ENCODE measurements at places on chromosomes 2 and 18.
A peak's percentile ranks its signal among the peaks of the same experiment; 100 is the strongest.

DNA sequence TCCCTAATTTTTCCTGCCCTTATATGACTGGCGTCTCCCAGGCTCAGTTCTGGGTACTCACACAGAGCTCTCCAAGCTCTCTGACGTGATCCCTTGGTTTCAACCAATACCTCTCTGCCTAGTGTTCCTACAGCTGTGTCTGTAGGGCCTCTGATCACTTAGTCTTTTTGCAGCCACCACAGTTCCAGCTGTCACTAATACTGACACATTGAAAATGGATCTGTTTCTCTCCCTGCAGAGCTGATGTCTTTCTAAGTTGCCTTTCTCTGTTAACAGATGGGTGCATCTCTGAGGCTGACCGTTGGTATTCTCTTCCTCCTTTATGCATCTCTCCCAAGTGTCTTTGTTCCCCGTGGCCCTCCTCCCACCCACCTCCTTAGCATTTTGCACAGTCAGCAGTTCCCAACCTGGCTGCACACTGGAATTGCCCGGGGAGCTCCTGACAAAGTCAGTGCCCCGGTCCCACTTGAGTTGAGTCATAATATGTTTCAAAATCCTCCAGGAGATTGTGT lies 62.5 kb downstream of the CERS6 start:
- DNase-seq = no peak

DNA sequence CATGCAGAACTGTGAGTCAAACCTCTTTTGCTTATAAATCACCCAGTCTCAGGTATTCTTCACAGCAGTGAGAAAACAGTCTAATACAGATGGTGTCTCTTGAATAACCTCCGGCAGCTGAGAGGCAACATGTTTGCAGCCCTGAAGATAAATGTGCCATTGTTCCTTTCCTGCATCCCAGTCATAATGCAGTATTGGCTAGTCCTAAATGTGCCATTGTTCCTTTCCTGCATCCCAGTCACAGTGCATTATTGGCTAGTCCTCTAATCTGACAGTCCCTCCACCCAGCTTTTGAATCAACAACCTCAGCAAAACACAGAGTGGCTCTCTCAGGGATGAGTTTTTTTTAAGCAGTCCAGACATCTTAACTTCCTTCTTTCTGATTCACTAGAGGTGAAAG lies 550.7 kb downstream of the RIT2 start:
- no peak for DNase-seq

- DNase-seq = no peak
These were observed 18.7 kb downstream of the EDAR start for GRCh38 chr2:108970369-108970768.

DNA sequence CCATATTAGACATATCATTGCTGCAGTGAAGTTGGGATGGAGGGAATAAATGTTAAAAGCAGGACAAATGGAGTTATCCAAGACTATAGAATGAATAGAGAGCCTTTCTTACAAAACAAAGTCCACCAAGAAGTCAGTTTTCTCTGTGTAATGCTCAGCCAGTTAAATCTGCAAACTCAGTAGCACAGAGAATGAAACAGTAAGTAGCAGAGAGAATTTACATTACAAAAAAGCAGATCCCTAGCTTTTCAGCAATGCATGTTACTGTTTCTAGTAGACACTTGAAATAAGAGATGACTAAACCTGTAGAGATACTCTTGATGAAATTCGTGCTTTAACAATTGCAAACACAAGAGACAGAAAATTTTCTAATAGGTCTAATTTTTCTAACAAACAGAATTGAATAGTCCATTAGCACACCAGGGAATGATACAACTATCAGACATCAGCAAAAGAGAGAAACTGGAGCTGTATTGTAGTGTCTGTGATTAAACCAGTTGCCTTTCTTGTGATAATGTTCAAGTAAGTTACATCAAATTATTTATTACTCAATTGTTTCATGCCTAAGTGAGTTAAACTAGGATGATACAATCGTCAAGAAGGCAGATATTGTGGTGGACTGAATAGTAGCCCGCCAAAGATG lies 322.2 kb upstream of the DDX18 start:
- DNase-seq = no peak

GRCh38 chr2:233375490-233376314 lies 21.4 kb downstream of the DGKD start:
- no peak for DNase-seq

DNA sequence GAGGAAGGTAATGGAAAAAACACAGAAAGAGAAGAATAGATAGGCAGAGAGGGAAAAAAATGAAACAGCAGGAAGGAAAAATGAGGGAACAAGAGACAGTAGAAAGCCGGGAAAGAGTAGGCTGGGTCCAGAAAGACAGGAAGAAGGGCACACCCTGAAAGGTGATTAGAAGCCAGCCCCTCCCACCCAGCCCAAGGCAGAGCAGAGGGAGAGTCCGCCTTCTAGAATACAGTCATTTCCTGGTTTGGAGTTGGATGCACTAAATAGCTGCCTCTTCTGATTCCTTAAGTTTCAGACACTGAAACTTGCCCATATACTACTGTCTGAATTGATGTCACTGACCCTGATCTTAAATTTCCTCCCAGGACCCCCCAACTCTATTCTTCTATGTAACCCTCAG lies 17.9 kb upstream of the DSG3 start:
- DNase-seq = no peak

DNA sequence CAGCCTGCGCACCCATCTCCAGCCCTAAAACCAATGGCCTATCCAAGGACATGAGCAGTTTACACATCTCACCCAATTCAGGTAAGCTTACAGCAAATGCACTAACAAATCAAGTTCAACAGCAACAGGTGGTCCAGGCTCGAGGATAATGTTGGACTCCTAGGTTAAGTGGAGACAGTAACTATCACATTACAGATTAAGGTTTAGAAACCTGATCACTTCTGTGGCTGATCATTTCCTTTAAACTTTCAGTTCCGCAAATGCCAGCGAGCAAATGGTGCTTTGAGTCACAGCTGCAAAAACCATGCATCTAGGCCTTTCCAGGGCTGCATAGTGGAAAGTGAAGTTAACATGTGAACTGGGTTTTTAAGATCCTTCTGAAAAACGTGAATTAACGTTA lies 259.4 kb downstream of the GBX2 start:
- no peak for DNase-seq

DNA sequence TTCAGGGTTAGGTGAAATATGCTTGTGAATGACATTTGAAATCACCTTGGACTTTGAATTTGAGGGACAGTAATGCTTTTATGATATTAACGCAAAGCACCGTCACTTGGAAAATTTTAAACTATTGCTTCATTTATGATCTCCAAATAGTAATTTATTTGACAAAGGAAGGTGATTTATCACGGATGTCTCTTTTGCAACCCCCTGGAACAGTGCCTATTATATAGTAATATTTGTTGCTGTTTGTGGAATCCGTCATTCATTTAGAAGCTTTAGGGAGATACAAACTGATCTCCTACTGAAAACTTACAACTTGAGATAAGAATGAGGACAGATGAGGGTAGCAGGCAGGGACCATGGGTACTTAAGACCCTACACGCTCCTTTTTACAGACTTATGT lies 10.7 kb upstream of the ZEB2 start:
- DNase-seq = no peak

- DNase-seq = no peak
These were observed 25.7 kb upstream of the KCNJ13 start for GRCh38 chr2:232802091-232802490.

DNA sequence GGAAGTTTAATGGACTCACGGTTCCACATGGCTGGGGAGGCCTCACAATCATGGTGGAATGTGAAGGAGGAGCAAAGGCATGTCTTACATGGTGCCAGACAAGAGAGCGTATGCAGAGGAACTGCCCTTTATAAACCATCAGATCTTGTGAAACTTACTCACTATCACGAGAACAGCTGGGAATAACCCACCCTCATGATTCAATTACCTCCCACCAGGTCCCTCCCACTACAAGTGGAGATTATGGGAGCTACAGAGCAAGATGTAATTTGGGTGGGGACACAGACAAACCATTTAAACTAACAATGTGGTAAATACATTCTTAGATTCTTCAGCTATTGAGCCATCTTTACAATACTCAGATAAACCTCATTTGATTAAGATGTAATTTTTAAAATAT lies 176.1 kb downstream of the SH3BP4 start:
- no peak for DNase-seq

- DNase-seq = no peak
These were observed 101.2 kb downstream of the KCTD18 start for GRCh38 chr2:200408428-200409316.

- no peak for DNase-seq
These were observed 35.5 kb upstream of the KIDINS220 start for GRCh38 chr2:8872821-8873432.

GRCh38 chr2:174776223-174776622 lies 12.0 kb upstream of the CHRNA1 start:
- DNase-seq = no peak

DNA sequence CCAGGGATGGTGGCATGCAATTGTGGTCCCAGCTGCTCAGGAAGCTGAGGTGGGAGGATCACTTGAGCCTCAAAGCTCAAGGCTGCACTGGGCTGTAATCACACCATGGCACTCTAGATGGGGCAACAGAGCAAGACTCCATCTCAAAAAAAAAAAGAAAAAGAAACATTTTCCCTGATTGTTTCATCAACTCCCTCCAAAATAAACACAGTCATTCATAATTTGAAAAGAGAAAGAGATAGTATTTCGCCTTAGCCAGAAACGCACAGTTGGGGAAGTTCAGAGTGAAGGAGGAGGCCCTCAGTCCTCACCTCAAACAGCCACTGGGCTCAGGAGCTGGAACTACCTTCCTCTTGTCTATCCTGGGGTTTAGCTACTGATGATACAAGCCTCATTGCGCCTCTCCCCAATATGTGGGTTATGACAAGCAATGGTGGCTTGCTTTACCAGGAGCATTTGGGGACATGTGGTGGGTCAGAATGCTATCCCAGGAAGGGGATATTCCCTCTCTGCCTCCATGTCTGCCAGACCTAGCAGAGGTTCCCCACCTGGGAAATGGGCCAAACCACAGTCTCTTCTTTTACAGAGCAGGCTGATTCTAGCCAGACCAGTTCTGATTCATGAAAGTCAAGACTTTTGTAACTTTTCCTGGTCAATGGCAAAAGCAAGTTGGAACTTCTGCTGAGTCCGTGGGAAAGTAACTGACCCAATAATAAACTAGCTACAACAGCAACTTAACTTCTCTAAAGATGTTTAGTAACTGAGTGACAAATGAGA lies 22.2 kb upstream of the TMEM87B start:
- DNase-seq = no peak

DNA sequence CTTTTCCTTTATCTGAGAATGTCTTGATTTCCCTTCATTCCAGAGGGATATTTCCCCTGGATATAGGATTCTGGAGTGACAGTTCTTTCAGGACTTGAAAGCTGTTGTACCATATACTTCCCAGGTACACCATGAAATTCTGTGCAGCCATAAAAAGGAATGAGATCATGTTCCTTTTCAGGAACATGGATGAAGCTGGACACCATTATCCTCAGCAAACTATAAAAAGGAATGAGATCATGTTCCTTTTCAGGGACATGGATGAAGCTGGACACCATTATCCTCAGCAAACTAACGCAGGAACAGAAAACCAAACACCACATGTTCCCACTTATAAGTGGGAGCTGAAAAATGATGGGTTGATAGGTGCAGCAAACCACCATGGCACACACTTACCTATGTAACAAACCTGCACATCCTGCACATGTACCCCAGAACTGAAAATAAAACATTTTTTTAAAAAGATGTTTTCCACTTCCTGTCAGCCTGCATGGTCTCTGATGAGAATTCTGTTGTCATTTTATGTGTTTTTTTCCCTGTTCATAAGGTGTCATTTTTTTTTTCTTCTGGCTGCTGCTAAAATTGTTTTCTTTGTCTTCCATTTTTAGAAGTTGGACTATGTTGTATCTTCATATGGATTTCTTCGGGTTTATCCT lies 133.3 kb downstream of the DNAH6 start:
- DNase-seq = no peak

DNA sequence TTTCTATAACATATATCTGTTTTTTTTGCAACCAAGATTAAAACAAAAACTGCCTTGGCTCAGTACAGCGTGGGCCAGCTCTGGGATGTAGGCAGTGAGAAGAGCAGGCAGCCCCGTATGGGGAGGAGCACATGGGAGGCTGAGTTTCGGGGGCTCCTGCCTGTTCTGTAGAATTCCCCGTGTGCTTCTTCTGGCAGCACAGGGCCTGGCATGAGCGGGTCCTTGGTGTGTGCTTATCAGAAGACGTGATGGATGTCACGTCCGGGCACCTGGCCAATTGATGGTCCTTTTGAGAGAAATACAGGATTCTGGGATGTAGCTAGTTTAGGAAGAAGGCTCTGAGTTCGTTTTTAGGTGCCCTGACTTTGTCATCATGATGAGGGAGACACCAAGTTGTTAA lies 16.2 kb downstream of the IMPA2 start:
- DNase-seq = no peak

- peak; percentile 1 for DNase-seq
These were observed 106.5 kb upstream of the ATP8B1 start for GRCh38 chr18:57909620-57910019.

DNA sequence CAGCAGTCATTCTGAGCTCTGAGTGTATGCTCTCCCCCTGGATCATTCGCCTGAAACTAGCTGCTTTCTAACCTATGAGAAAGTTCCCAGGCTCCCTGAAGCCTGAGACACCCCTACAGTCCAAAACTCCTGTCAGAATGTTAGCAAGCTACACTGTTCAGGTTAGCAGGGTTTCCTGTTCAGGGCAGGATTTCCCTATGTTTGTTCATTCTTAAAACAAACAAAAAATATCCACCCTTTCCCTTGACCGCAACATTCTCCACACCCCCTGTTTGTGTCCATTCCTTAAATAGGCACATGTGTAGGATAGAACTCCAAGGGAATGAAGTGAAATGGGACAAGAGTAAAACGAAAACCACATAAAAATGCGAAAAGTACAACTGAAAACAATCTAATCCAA lies 83.1 kb downstream of the KLF7 start:
- DNase-seq = no peak

GRCh38 chr2:120735746-120736170 lies at the start of gene GLI2:
Gene GLI2, plus strand, starts transcription at chr2:120735868. Its CDS starts 61,453 bp downstream, at chr2:120797321.
- peak; percentile 41 for DNase-seq

DNA sequence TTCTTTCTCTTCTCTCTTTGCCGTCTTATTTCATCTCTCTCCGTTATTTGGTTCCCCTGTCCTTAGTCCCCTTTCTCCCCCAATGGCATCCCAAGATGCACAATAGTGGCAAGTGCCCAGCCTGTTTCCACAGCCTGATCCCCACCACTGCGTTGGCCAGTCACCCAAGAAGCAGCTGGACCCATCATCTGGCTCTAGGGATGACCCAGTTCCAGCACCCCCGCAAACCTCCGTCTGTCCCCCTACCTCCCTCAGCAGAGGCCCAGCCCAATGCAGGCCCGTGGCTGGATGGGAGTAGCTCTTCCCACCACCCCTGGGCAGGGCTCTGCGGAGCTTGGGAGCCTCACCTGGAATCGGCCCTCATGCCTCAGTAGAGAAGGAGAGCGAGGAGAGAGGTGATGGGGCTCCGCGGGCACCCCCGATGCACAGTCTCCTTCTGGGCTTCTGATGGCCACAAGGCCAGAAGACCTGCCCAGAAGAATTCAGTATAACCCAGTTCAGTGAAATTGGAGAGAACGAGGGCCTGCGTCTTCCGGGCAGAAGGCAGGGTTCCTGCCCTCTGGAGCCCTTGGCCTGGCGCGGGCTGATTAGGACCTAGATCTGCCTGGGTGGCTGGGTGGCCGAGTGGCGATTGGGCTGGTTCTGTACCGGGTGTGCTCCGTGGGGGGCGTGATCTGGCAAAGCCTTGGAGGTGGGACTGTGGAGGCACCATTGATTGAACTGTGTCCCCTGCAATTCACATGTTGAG lies 50.9 kb downstream of the RRM2 start:
- no peak for DNase-seq

GRCh38 chr2:67526283-67526682 lies 129.2 kb downstream of the ETAA1 start:
- no peak for DNase-seq

Measured in nucleus accumbens (tissue), 56 donors.